Brain (organoid and tissue), 16 donors: ENCODE measurements at places on chromosomes 5 and 9. TPM values are rescaled to one million over a fixed set of nuclear protein-coding genes. Genes with fewer than 3 reads are reported as not detected.

The PTGR1 gene
- 15.7 TPM for polyA plus RNA-seq

The ANKRD18B gene
- 0.53 TPM for polyA plus RNA-seq

The RELL2 gene
- 13.1 TPM for polyA plus RNA-seq

The RAB3C gene
- polyA plus RNA-seq, result 17.1 TPM

The ZNF367 gene
- 10.4 TPM for polyA plus RNA-seq

The CNTNAP3 gene
- 0.93 TPM for polyA plus RNA-seq

The OR1Q1 gene
- polyA plus RNA-seq, result not detected

The GARIN3 gene
- polyA plus RNA-seq, result not detected

The ADRA1B gene
- 3.4 TPM for polyA plus RNA-seq

The CDHR2 gene
- polyA plus RNA-seq, result 0.29 TPM

The GRK6 gene
- 26.9 TPM for polyA plus RNA-seq

The FSTL4 gene
- polyA plus RNA-seq, result 7.9 TPM

The DCTN4 gene
- polyA plus RNA-seq, result 54.9 TPM

The TPPP gene
- 110 TPM for polyA plus RNA-seq

The UGT3A1 gene
- not detected for polyA plus RNA-seq

The VCAN gene
- polyA plus RNA-seq, result 7.3 TPM

The DCP2 gene
- polyA plus RNA-seq, result 3.4 TPM

The RNF183 gene
- 6.0 TPM for polyA plus RNA-seq

The FOXE1 gene
- 0.32 TPM for polyA plus RNA-seq

The MCC gene
- polyA plus RNA-seq, result 1.2 TPM

The TRIM32 gene
- 10.3 TPM for polyA plus RNA-seq

The ADCY2 gene
- 85.6 TPM for polyA plus RNA-seq

The SLC6A7 gene
- 4.1 TPM for polyA plus RNA-seq

The CCL28 gene
- polyA plus RNA-seq, result 0.64 TPM

The LRRC19 gene
- not detected for polyA plus RNA-seq

The CBY3 gene
- polyA plus RNA-seq, result not detected

The F12 gene
- 3.7 TPM for polyA plus RNA-seq

The FCN2 gene
- not detected for polyA plus RNA-seq

The TMEM8B gene
- polyA plus RNA-seq, result 47.7 TPM

The CCL19 gene
- polyA plus RNA-seq, result 3.4 TPM

The C9 gene
- not detected for polyA plus RNA-seq

The HEMGN gene
- polyA plus RNA-seq, result not detected

The ABCA1 gene
- 0.90 TPM for polyA plus RNA-seq

The GLDC gene
- 5.1 TPM for polyA plus RNA-seq

The ACSL6 gene
- polyA plus RNA-seq, result 4.8 TPM

The DBH gene
- polyA plus RNA-seq, result 4.9 TPM

The ARPC5L gene
- 69.8 TPM for polyA plus RNA-seq

The ANKDD1B gene
- not detected for polyA plus RNA-seq

The IL9 gene
- not detected for polyA plus RNA-seq

The LHX3 gene
- polyA plus RNA-seq, result 1.6 TPM

The MARVELD2 gene
- polyA plus RNA-seq, result 6.6 TPM

The ARRDC3 gene
- 16.4 TPM for polyA plus RNA-seq

The GHR gene
- 0.20 TPM for polyA plus RNA-seq

The IL13 gene
- polyA plus RNA-seq, result not detected

The CFAP77 gene
- 15.2 TPM for polyA plus RNA-seq

The PCDHGA3 gene
- polyA plus RNA-seq, result 4.4 TPM

The NEURL1B gene
- 40.1 TPM for polyA plus RNA-seq

The ABL1 gene
- polyA plus RNA-seq, result 89.7 TPM

The GFI1B gene
- not detected for polyA plus RNA-seq

The TEX48 gene
- polyA plus RNA-seq, result not detected
